ENCODE measurements at places on chromosomes 2 and 18.

DNA sequence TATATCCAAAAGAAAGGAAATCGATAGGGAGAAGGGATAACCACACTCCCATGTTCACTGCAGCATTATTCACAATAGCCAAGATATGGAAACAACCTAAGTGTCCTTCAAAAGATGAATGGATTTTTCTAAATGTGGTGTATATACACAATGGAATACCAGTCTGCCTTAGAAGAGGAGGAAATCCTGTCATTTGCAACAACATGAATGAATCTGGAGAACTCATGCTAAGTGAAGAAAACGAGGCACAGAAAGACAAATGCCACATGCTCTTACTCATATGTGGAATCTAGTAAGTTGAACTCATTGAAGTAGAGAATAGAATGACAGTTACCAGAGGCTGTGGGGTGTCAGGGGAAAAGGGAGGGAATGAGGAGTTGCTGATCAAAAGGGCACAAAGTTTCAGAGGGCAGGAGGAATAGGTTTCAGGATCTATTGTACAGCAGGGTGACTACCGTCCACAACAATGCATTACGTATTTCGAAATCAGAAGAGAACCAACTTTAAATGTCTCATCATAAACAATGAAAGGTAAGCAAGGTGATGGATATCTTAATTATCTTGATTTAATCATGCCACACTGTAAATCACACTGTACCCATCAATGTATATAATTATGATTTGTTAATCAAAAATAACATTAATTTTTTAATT lies 46.1 kb downstream of the SIGLEC15 start:
- no peak for DNase-seq

DNA sequence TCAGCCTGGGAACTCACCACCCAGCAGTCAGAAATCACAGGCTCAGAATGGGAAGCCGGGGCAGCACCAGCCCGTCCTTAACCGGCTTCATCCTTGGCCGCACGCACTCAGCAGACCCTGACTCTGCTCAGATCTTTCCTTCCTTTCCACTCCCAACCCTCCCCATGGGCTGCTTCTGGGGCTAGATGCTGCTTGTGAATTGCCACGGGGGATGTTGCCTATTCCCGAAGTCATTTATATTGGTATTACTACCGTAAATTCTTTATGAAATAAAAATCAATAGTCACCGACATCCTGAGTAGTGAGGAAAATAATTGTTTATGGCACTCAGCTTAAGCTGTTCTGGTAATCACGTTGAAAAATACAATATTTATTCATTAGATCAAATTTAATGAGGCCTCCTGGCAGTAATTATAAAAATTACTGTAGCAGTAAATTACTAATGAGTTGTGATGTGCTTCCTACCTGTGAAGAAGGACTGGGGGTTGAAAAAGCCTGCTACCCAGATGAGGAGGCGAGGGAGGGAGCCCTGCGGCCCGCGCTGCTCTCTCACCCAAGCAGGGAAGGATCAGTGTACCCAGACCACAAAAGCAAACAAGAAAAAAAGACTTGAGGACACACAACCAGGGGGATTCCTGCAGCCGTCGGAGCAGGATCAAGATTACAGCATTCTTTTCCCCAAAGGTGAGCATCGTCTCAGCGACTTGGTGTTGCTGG lies 31.5 kb downstream of the CDCA7 start:
- no peak for DNase-seq

- no peak for DNase-seq
These were observed 98.2 kb upstream of the PMAIP1 start for GRCh38 chr18:59801576-59801975.

DNA sequence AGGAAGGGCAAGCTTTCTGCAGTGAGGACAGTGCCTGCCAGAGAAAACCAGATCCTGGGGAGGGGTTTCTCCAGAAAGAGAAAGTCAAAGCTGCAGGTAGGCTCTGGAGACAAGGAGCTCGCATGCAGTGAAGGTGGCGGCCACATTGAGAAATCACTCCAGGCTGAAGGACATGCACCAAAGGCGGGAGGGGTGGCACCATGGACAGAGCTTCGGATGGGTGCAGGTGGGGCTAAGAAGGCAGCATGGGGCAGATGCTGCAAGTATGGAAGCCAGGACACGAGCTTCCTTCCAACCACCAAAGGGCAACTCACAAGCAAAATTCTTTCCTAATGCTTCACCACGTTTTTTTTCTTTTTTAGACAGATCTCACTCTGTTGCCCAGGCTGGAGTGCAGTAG lies 104.4 kb upstream of the SLC35G4 start:
- DNase-seq = no peak

GRCh38 chr18:33600846-33601245 lies 22.8 kb downstream of the ASXL3 start:
- no peak for DNase-seq

GRCh38 chr2:137705296-137705695 lies 259.0 kb upstream of the HNMT start:
- no peak for DNase-seq

DNA sequence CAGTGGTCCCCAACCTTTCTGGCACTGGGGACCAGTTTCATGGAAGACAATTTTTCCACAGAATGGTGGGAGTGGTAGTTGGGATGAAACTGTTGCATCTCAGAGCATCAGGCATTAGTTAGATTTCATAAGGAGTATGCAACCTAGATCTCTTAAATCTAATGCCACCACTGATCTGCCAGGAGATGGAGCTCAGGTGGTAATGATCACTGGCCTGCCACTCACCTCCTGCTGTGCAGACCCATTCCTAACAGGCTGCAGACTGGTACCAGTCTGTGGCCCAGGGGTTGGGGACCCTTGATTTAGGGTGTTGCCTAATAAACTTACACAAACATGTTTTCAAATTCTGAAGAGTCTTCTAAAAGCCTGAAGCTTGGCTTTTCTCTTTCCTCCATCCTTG lies 261.3 kb downstream of the CDH19 start:
- DNase-seq = no peak

DNA sequence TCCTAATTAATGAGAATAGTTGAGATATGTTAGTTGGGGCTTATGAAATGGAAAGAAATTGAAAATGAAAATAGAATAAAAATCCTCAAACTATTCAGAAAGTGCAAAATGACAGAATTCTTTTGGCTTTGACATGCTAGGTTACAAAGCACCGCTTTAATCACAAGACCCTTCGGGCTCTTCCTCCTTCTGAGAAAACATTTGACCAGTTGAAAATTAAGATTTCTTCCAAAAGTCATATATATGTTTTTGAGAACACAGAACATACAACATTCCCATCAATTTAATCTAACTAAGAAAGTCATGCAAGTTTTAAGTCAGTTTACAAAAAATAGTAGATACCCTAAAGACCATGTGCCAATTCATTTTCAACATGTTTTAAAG lies 2.2 kb upstream of the SLC40A1 start:
- no peak for DNase-seq

DNA sequence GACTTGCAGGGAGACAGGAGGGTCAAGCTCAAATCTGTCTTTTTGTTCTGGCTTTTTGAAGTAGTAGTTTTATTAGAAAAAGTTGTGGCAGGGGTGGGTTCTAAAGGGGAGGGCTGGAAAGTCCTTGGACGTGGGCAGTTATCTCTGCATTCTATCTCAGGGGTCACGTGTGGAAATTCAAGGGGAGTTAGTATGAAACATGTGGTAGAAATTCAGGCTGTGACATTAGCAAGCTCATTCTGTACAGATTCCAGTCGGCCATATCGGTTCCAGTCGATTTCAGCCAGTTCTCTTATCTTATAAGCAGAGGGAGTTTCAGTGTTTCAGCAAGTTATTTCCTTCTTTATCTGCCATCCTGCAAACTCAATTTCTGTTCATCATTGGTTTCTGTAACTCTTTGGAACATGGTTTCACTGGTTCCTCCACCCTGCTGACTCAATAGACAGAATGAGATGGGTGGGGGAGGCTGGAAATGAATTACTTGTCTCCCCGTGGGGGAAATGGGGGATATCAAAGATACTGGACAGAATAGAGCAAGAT lies 53.0 kb downstream of the RAB27B start:
- DNase-seq = no peak

DNA sequence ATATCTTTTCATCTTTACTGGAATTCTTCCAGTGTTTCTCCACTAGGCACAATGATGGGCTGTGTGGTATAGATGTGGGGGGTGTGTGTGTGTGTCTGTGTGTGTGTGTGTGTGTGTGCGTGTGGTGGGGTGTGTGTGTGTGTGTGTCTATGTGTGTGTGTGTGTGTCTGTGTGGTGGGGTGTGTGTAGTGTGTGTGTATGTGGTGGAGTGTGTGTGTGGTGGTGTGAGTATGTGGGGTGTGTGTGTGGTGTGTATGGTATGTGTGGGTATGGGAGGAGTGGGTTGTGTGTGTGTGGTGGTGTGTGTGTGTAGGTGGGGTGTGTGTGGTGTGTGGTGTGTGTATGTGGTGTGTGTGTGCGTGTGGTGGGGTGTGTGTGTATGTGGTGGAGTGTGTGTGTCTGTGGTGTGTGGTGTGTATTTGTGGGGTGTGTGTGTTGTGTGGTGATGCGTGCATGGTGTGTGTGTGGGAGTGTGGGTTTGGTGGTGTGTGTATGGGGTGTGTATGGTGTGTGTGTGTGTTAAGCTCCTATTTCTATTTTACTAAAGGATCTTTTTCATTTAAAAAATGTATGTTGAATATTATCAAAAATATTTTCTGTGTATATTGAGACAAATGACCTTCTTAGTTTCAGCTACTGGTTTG lies 84.2 kb downstream of the IRS1 start:
- no peak for DNase-seq

DNA sequence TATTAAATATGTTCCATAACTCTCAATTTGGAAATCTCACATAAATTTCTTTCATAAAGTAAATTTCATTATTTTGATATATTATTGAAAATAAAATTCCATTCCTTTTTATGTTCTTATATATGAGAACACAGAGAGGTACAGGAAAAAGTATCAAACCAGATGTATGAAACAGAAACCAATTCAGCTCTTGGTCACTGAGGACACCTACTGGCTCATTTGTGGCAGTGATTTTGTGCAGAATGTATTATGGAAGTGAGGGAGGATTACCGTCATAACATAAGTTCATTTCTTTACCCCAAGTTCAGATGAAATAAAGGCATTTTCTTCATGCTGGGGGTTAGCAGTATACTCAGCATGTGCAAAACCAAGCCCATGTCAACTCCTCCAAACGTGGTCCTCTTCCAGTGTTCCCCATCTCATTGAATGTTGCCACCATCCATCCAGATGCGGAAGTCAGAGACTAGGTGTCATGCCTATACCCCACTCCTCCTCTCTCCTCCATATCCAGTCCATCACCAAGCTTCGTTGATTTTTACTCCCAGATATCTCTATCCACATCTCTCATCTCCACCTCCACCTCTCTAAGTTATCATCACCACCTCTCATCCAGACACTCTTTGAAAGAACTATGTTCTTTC lies 41.7 kb upstream of the MALL start:
- DNase-seq = peak; percentile 34

- DNase-seq = no peak
These were observed 252.5 kb downstream of the GLI2 start for GRCh38 chr2:120988051-120988699.

DNA sequence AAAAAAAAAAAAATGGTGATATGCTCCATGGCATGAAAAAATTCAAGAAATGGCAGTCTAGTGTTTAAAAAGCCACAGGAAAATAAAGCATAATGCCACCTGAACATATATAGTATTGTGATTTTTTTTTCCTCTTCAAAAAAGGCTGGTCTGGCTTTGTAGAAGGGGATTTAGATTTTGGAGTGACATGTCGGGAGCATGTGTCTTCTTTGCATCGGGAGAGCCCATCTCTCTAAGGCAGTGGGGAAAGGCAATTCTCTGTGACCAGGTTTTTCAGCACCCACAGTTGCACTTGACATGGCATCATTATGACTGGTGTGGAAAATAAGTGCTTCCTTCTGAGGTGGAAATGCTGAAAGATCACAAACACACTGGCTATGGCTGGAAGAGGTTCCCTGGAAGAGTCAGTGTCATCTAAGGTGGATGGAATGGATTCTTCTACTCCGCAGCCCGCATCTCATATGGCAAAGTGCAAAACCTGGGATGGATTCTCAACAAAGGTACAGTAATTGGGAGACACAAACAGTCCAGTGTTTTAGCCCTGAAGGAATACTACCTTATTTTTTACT lies 172.5 kb downstream of the AGAP1 start:
- peak; percentile 62 for DNase-seq

DNA sequence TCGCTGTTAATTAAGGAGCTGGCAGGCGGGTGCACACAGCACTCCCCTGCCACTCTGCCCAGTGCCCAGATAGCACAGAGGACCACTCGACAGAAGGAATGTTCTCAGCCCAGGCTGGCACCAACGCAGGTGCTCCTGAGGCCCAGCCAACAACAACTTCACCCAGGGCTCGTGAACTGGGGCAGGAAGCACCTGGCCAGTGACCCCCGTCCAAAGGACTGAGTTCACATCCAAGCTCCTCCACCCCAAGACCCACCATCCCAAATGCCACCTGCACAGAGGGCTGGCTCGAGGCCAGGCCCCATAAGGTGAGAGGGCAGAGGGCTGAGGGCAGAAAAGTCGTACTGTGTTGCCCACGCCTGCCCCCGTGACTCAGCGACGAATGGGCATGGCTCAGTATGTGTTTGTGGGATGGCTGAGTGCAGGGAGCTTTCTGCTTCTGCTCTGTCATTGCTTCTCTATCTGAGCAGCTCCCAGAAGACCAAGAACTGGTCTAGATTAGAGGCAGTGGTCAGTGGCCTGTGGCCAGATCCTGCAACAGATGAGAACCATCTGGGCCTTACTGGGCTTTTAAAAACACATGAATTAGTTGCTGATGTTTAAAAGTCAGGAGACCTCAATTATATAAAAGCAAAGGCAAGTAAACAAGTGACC lies 68.4 kb downstream of the POLR1A start:
- peak; percentile 42 for DNase-seq

DNA sequence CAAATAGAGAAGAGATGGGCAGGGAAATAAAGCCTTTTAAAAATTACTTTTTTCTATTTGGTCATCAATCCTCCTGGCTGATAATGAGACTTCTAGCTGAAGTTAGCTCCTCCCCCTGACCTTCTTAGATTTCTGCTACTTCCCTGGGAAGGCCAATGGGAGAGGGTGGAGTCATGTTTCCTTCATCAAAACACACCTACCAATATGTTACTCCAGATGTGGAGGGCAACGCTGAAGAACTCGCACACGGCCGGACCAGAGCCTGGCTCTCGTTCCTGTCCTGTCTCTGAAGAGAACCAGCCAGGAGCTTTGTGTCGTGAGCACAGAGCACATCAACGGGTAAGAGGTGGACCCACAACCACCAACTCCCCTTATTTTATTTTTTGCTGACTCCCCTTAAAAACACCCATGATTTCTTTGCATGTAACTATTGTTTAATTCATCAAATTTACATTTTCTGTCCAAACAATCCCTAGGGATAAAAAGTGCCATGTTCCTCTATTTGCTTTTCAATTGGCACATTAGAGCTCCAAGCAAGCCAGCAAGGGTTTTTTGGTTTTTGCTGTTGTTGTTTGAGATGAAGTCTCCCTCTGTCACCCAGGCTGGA lies 94.9 kb downstream of the ADD2 start:
- no peak for DNase-seq

Data from CD4-positive, alpha-beta T cell treated with Interleukin-10 for 1 hour (primary cell).